ENCODE measurements at places on chromosomes 7 and 10.
A peak's percentile ranks its signal among the peaks of the same experiment; 100 is the strongest.

DNA sequence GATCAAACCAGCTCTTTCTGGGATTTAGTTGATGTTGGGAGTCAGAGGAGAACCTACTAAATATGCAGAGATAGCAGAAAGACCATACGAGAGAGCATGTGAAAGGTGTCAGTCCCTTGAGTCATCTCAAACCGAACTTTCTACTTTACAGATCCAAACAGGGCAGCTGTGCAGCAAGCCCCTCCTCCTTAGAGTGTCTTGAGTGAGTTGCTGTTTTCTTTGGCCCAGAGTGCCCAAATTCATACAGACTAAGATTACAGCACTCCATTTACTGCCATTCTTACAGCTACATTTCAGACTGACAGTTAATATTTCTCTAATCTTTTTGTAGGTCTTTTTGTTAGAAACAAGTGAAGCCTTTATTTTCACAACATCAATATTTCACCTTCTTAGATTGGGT, 53.4 kb downstream of the NRCAM start:
- peak; percentile 36 for DNase-seq

DNA sequence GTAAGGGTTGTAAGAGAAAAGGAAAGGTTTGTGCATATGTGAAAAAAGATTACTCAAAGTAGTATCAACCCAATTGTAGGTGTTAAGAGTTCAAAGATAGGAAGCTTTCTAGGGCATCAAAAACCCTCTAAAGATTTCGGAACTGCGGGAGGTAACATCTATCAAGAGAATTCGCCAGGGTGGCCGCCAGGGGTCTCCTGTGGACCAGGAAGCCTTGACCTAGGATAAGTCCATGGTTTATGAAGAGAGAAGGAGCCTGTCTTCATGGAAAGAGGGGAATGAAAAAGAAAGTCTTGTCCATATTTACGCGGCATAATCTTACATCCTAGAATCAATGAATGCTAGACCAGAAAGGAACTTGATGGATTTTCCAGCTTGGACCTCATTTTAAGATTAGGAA, 140.7 kb upstream of the CALCR start:
- peak; percentile 47 for DNase-seq

- DNase-seq = no peak
Observed at GRCh38 chr10:133565441-133566294, at the start of gene SYCE1. SYCE1 (minus strand) TSS chr10:133565583; CDS start chr10:133565529, 54 bp downstream.

DNA sequence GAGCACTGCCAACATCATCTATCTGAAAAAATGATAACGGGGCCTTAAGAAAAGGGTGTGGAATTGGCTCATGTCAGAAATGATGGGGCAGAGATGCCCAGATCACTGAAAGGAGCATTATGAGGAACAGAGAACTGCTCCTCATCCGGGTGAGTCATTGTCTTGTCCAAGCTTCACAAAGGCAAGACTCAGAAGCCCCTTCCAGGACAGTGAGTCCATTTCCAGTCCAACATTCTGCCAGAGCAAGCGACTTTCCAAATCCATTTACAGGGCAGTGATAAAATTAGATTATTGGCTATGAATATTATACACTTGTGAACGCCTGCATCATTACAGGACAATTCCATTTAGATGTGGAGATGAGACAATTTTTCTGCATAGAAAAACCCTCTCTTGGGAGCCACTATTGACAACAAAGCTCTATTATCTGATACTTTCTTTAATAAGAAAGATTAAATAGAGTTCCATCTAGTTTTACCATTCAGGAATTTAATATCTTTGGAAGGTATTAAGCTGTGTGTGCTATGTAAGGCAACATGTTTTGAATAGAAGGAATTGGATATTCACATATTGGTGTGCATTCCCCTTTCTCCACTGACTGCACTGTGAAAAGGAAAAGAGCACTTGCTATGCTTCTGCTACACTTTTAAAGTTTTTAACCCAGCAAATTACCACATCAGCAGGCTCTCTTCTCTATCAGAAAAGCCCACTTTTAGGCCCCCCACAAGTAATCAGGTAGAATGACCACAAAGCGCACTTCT, 159.6 kb downstream of the NRP1 start:
- peak; percentile 54 for DNase-seq

DNA sequence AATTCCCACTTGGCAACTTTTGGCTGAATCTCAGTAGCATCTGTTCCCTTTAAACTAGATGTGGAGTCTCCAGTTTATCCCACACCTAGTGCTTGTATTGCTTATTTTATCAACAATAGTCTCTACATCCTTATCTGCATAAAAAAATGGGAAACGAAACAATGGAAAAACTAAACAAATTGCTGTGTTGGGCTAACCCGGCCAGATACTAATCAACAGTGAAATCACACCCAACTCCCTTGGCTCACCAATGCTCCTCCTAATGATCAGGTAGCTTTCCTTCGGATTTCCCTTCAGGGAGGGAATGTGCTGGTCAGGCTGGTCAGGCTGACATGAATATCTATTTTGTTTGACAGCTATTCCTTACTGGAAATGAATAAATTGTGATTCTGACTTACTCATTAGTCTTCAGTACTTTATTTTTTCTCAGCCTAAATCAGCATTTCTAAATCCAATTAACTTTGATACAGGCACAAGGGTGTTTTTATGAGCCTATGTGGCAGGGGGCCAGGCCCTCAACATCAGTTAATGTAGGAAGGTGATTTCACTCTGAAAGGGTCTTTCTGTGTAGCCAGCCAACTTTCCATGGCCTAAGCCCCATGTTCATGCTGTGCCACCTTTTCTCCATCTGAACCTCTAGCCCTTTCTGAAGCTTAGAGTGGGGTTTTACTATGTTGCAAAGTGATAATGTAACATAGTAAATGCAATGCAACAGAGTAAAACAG, 170.5 kb upstream of the NPSR1 start:
- no peak for DNase-seq

GRCh38 chr10:121310151-121310711, 288.0 kb downstream of the FGFR2 start:
- no peak for DNase-seq

GRCh38 chr10:85764108-85764507, 602.5 kb downstream of the GRID1 start:
- no peak for DNase-seq

- DNase-seq = peak; percentile 27
Observed at GRCh38 chr7:138752518-138753149, 45.2 kb upstream of the TMEM213 start.
